ENCODE measurements at places on chromosomes 6 and 20.

DNA sequence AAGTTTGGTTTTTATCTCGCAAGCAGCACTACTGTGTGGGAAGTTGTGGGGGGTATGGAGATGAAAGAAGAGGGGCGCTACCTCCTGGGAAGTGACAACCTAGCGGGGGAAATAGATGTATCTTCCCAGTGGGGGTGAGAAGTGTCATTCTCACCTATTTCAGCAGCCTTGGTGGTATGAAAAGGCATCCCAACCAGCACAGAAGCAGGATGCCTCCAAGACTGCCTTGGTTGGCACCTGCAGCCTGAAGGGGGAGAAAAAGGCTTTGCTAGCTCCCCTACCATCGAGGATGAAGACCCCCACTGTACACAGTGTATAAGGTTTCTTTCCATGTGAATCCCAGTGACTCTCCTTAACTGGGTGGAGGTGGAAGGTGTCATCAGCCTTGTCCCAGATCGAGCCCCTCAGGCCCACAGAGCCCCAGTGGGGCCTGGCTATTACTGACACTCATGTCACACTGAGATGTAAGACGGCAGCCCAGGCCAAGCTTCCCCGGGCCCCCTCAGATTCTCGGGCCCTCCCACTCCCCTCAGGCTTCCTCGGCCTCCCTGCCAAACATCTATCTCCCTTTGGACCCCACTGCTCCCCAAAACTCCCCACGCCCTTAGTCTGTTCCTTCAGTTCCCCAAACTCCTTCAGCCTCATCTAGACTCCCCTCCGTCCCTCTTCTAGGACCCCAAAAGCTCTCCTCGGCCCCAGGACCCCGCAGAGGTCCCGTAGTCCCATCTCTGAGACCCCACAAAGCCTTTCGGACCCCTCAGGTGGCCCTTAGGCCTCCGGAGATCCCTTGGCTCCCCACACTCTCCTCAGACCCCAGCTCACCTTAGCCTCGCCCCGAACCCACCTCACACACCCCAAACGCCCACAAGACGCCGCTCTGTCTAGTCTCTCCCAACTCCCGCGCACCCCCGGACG lies 688 bp downstream of the COMMD7 start:
- DNase-seq: no peak

DNA sequence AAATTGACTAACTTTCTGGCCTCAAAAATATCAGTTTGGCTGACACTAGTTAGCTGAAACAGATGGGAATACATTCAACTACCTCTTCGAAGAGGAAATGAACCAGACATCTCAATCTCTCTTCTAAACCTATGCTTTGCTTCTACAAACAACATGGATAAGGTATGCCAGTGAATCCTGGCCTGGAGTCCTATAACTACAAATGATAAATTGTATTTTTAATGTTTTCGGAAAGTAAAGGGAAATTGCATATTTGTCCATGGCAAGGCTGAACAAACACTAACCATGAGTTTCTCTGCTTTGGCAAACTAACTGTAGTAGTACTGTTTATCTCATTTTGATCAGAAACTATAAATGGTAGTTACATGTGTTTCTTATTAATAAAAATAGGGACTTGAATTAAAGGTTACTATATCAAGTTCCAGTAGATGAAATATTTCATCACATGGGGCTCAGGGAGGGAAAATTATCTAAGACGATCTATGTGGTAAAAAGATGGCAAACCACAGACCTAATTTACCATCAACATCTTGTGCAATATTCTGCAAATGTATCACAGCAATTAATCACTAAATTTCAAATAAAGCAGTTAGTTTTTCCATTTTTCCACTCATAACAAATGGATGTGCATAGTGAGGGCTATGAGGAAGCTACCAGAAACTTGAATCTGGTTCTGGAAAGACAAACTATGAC lies 76.8 kb downstream of the COL12A1 start:
- no peak for DNase-seq

DNA sequence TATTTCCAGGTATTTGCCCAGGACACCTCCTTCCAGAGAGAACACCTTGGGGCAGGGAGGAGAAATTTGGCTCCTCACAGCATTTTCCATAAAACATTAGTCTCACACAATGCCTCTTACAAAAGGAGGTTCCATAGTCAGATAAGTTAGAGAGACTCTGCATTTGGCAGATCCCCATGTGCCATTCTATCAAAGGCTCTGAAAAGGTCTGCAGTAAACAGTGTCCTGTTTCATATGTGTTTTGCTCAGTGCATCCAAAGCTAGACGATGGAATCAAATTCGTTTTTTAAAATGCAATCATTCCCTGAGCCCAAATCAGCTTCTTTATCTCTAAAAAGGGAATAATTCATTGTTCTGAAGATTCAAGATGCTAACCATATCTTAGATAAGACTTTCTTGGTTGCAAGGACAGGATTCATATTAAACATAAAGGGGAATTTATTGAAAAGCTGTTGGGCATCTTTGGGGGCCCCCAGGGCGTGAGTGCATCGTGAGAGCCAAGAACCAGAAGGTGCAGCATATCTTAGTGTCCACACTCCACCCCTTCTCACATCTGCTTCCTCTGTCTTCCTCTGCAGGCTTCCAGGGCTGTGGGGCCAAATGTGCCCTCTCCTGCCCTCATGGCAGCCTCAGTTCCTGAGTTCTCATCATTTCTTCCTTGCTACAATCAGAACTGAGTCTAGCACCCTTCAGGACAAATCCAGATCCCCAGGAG lies 41.4 kb upstream of the MLN start:
- no peak for DNase-seq

DNA sequence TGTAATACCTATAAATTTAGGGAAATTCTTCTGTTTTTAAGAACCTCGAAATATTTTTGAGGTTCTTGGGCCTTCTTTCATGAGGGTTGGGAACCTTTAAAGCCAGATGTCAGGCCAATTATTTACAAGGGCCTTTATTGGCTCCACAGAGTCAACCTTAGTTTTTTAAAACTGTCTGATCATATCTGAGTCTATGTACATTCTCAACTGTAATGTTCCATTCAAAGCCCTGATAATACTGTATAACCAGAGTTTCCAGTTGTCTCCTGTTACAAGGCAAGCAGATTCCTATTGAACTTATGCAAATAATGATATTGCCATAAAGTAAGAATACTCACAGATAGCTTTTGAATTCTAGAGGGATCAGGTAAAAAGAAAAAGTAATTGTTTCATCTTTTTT lies 545.5 kb downstream of the EPM2A start:
- DNase-seq: peak; percentile 31

GRCh38 chr6:44177691-44178423 lies 19.2 kb downstream of the CAPN11 start:
- no peak for DNase-seq

DNA sequence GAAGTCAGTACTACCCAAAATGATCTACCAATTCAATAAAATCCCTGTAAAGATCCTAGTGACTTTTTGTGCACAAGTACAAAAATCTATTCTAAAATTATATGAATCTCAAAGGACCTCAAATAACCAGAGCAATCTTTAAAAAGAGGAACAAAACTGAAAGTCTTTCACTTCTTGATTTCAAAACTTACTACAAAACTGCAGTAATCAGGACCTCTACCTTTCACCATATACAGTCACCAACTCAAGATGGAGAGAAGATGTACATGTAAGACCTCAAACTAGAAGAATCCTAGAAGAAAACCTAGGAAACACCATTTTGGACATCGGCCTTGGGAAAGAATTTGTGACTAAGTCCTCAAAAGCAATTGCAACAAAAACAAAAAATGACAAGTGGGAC lies 109.5 kb upstream of the CD93 start:
- no peak for DNase-seq

Measured in PC-3 (cell line).